Amniotic stem cell (primary cell): ENCODE measurements at places on chromosomes 2 and 18.
A peak's percentile ranks its signal among the peaks of the same experiment; 100 is the strongest.

DNA sequence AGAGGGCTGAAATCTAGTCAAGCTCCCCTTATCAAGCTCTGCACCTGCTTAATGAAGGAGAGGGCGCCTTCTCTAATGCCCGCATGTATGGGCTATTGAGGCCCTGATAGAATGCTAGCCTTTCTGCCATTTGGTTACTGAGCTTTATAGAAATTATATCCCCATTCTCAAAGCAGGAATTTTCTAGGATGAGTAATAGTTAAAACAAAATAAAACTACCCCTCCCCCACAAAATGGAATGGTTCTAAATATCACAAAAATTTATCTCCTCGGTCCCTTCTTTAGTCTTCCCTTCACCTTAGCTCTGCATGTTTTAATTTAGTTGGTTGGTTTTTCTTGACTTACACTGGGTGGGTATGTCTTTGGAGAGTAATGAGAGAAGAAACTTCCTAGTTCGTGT, 37.7 kb downstream of the CD28 start:
- DNase-seq: no peak

DNA sequence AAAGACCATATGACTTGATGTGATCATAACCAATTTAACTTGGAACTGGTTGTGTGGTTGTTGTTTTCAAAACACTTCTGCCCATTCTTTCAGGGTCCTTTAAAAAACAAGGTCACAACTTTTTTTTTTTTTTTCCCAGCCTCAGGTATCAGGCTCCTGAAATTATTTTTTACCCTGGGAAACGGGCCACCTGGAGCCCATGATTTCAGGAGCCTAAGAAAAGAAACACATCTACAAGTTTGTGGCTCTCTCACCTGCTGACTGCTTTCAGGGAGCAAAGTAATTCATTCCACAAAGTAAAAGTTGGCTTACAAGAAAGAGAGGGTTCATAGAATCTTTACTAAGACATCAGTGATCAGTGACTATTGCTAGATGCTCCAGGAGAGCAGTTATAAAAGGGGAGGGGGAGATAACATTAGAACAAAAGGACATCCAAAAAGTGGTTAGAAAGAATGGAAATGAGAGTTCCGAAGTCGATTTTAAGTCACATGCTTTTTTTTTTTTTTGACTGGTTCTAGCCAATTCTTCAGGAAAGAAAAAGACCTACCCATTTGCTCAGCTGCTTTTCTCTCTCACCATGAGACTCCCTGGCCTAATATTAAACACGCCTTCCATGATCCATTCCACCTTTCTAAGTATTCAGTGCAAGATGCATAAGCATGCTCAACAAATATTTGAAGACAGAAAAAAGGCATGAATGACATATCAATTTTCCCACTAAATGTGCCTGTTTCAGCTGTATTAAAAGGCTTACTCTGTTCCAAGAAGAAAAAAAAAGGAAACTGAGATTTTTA, 267.3 kb downstream of the LRATD1 start:
- no peak for DNase-seq

GRCh38 chr2:162749994-162750393, 88.6 kb downstream of the KCNH7 start:
- DNase-seq: no peak

GRCh38 chr18:3442919-3443318, 7.1 kb upstream of the TGIF1 start:
- no peak for DNase-seq

- DNase-seq: no peak
Measured at GRCh38 chr2:19313553-19313952, 44.9 kb downstream of the OSR1 start.

DNA sequence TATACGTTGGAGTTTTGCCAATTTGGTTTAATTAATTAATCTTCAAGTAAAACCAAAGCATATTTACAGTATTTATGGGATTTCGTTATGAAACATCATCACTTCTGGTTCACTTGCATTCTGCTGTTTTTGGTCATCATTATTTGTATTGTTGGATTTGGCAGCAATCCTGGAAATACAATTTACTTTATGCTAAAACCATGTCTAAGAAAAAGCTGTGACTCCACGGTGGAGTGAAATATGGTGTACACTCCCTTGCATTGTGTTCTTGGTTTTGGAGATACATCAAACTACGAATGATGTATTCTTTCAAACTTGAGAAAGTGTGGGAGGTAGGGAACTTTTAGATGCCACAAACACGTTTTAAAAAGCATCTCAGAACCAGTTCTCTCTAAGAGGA, 106.4 kb downstream of the CTAGE1 start:
- DNase-seq: peak; percentile 36

DNA sequence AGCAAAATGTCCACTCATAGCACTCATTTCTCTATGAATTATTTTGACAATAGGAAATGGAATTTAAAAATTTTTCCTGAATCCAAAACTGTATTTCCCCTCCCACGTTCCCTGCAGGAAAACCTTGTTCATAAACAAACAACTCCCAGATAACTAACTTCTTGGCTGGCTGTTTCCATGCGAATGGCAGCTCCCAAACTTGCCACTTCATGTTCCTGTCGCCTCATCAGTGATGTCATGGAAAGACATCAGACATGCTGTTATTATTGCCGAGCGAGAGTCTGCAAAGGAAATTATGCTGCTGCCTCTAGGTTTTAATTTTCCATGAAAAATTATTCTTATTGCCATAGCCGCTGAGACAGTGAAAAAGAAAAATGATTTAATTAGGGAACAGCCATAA, 117.0 kb upstream of the RIOK3 start:
- no peak for DNase-seq

DNA sequence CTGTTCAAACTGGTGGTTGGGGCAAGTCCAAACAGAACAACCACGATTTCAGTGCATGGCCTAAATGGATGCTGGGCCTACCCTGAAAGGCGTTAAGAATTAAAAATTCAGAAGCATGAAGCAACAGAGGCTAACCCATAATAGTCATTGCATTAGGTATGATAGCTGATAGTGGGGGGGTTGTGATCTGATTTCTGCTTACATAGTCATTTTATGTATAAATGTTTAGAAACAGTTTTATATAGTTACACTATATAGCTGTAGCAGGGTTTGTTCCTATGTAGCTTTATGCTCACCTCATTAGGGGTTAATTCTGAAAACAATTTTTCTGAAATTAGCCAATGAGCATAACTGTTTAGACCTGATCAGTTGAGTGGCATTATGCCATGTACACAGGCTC, 9.6 kb downstream of the TAF1B start:
- no peak for DNase-seq

DNA sequence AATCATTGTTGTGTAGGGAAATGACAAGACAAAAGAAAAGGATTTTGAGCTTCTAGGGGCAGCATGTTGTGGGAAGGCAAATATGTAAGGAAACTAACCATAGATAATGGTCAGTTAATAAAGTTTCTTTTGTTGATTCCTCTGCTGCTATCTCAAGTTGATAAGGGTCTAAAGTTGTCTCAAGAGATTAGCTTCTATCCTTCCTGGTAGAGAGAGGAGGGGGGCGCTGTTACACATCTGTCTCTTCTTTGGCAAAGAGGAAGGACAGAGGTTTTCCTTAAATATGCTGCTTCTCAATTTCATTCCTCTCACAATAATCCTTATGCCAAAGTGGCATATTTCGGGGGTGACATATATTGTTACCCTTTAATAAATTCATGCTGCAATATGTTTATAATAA, 944.0 kb downstream of the DPP10 start:
- DNase-seq: no peak

GRCh38 chr2:235508371-235509160, 14.7 kb downstream of the AGAP1 start:
- DNase-seq: no peak

GRCh38 chr2:77631007-77631406, 108.8 kb upstream of the LRRTM4 start:
- no peak for DNase-seq

- no peak for DNase-seq
Measured at GRCh38 chr2:170377500-170378207, 199.7 kb downstream of the MYO3B start.

- DNase-seq: no peak
Measured at GRCh38 chr2:23530909-23531276, 145.9 kb downstream of the KLHL29 start.

- DNase-seq: no peak
Measured at GRCh38 chr2:64203858-64204632, 59.8 kb upstream of the PELI1 start.

GRCh38 chr2:182933629-182934028, 67.2 kb upstream of the FRZB start:
- no peak for DNase-seq

DNA sequence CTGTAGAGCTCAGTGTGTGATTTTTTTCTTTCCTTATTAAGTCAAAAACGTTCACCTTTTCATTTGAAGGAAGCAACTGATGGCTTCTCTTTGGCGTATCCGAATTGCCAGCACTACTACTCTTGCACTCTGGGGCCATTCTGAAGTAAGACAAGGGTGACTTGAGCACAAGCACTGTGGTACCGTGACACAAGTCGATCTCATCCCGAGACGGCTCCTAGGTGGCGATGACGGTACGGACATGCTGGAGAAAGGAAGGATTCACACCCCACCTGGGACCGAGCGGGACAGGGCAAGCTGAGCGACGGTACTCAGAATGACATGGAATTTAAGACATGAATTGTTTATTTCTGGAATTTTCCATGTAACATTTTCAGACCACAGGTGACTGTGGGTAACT, 36.8 kb upstream of the LDLRAD4 start:
- DNase-seq: no peak

DNA sequence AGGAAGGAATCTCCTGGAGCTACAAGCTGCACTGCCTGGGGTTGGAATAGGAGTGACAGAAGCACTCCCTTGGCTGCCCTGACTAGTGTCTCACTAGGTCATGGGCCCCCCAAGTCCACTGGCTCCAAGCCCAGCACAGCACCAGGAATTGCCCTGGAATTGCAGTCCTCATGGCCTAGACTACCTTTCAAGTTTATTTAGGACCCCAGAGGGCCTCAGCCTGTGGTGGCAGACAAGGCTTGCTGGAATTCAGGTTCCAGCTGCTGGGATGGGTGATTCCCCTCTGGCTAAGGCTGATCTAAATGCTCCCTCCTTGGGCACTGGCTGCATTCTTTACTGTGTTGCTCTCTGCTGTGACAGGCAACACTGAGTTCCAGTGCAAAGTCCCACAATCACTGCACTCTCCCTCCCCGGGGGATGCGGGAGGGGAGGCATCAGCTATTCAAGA, 14.0 kb downstream of the STRADB start:
- no peak for DNase-seq
